ENCODE measurements at places on chromosomes 6 and 20. TPM values are rescaled to one million over a fixed set of nuclear protein-coding genes. Genes with fewer than 3 reads are reported as not detected.

DNA sequence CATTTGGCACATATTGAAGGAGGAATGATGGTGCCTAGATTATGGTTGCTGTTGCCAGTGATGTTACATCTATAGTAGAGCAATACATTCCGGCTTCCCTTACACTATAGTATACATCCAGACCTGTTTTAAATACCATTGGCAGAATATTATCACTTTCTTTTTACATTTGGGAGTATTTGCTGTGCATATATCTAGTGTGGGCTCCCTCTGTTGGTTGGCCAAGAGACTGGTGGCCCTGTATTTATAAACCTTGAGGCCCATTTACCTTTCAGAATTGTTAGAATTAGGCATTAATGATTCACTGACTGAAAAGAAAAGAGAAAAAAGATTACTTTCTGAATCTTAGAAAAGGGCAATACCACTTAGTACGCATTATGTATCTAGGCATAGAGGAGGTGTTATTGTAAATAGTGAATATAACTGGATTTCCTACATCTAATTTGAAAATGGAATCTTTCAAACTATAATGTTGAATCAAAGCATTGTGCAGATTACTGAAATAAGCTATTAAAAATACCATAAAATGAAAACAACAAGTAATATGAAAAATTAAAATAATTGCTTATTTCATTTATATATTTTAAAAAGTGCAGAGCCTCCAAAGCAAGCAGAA, 628.8 kb upstream of the MAN1A1 start:
- DNase-seq = no peak

FABP7 gene
- total RNA-seq = not detected

RPN2 gene
- 217 TPM for total RNA-seq

ZC3H12D gene
- total RNA-seq = 15.0 TPM

SCRT2 gene
- not detected for total RNA-seq

DNA sequence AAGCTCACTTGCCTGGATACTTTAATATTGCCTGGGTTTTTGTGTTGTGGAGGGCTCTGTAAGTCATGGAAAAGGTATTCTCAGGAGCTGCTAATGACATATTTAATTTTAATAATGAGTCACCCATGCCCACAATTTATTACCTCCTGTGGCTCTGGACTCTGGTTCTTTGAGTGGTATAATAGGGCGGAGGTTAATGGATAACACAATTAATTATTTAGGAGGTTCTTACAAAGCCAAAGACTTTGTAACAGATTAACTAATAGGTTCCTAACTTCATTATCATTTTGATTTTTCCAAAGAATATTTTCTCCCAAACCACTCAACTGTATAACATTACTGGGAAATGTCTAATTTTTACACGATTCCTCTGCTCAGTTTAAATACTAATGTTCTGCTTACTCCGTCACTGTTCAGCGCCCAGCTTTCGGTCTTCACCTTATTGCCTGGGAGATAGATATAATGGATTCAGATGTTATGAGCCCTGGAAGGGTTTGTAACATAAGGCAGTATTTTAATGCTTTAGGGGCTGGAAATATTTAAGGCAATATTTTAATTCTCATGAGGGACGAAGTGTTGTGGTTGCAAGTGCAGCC, 29.4 kb downstream of the PHACTR3 start:
- no peak for DNase-seq

Measured in activated T-helper 2 cell treated with anti-CD3 and anti-CD28 coated beads, Interferon-gamma antibody, Interleukin-2, Interleukin-4, amounts not matched to agents 10 μg/mL and 5 μg/mL and 100 μg/mL, durations not matched to agents 14 hours and 24 hours and 36 hours (primary cell).